ENCODE measurements at places on chromosomes 12 and 14.

DNA sequence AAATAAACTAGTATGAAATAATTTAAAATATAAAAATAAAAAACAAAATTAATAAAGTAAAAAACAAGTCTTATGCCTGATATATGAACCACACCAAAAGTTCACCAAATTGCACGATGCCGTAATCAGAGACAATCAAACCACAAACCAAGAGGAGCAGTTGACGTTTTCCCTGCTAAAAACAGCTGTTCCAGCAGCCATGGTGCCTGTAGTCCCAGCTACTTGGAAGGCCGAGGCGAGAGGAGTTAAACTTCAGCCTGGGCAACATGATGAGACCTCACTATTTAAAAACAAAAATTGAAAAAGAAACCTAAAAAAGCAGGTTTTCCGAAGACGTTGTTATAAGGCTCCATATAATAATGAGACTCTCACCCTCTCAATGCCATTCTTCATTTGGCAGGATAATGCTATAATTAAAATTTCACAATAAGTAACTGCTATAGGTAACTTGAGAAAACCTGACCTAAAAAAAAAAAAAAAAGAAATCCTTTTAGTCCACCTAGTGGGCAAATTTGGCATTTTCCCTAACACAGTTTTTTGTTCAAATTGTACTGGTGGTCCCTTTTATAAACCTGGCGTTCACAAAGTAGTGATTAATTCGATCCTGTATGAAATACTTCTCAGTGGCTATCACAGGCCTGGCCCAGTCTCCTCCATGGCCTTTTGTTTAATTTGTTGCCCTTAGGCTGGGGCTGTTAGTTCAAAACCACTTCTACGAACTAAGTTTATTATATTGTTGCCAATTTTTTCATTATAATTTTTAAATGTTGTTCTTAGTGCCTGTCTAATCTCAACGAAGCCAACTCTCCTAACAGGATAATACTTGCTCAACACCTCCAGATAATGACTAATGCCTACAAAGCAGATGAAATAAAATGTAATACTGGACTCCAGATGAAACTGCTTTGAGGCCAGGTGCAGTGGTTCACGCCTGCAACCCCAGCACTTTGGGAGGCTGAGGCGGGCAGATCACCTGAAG lies 62.1 kb downstream of the TNFAIP2 start:
- peak; percentile 10 for DNase-seq

GRCh38 chr12:76078748-76079147 lies 5.7 kb downstream of the NAP1L1 start:
- no peak for DNase-seq

DNA sequence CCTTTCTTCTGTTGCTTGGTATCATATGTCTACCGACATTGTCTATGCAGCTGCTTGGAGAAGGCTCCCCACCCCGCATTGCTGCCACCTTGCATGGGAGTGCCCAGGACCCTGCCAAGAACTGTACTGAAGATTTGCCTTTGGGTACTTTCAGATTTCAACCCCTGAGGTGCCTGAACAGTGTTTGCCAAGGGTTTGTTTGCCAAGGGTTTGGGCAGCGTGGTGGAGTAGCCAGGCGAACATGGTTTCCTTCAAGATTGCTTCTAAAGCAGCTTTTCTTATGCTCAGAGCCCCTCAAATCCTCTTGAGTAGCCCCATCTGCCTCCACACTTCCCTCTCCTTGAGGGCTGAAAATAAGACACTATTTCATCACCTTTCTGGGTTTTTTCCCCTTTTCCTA lies 25.3 kb upstream of the CRY1 start:
- no peak for DNase-seq

DNA sequence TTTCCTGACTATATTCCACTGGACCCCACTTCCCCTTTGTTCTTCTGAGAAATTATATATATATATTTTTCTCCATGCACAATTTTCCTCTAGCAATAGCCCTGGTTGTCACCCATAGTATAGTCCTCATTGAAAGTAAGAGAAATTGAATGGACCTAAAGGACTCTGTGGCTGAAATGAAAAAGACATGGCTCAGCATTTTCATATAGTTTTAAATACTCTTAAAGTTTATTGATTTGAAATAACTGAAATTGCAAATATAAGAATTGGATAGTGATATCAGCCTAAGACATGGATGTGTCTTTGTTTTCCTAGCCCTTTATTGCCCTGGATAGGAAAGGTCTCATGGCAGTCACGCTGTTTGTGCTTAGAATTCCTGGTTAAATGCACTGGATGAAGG lies 113.8 kb downstream of the ANO6 start:
- DNase-seq, result no peak

- no peak for DNase-seq
These were observed 484.8 kb downstream of the EGLN3 start for GRCh38 chr14:33465846-33466700.

- DNase-seq, result no peak
These were observed 1.1 kb upstream of the GNB3 start for GRCh38 chr12:6839482-6840201.

DNA sequence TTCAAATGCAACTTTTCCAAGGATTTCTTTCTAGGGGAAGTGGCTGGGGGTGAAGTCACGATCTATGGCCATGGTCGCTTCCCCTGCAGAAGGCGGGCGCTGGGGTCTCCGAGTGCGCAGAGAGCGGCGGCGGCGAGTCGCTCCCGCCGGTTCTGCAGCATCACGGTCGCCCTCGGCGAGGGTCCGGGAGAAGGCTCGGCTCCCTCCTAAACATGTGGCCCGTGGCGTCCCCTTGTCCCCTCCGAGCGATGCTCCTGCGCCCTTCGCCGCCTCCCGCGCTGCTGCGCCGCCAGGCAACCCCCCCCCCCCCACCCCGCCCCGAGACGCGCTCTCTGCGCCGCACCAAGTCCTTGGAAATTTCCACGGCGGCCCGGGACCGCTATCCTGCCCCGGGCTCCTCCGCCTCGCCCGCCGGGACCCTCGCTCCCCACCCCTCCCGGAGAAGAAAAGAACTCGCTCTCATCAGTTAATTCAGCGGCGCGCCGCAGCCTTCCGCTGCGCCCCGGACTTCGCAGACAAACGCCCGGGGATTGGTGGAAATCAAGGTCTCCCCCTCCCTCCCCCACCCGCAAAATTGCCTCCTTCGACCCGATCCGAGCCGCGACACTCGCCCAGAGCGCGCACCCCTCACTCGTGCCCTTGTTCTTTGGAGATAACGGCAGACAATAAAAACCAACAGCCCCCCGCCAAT lies at the start of gene ST8SIA1:
TSS of gene ST8SIA1 (minus strand) at position 298 of the 691 bp plus-strand sequence. CDS start 475 bp downstream, outside the sequence.
- DNase-seq, result no peak

DNA sequence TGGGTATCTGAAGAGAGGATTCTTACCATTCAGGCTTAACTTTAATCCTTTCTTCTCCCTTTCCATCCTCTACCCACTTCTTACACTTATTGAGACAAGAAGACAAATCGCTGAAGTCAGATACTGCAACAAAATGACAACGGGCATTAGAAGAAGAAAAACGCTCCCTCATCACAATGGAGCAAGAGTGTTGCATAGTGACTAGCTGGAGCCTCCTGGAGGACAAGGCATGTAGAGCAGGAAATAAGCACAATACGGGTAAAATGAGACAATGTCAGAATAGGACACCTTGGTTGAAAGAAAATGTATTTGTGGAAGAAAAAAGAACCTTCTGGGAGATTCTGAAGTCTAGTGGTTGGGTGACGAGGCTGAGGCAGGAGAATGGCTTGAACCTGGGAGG lies 501.0 kb downstream of the RERGL start:
- DNase-seq, result no peak

DNA sequence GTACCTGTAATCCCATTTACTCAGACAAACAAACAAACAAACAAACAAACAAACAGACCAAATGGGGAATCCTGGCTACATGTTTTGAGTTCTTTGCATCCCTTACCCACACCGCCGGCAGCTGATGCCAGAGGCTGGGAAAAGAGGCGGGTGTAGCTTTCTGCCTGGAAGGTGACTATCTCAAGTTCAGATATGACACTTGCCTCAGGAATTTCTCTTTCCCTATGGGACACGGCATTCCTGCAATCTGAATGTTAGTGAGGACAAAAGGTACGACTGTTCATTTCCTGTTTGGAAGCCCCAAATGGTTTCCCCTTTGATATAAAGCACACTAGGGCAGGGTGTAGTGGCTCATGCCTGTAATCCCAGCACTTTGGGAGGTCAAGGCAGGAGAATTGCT lies 2.9 kb downstream of the MYL2 start:
- DNase-seq, result peak; percentile 65

GRCh38 chr12:56198836-56199235 lies 9.6 kb upstream of the SMARCC2 start:
- DNase-seq, result no peak
